ENCODE measurements at places on chromosomes 12 and 14.

- no peak for DNase-seq
Observed at GRCh38 chr14:55624913-55625312, 44.9 kb downstream of the KTN1 start.

DNA sequence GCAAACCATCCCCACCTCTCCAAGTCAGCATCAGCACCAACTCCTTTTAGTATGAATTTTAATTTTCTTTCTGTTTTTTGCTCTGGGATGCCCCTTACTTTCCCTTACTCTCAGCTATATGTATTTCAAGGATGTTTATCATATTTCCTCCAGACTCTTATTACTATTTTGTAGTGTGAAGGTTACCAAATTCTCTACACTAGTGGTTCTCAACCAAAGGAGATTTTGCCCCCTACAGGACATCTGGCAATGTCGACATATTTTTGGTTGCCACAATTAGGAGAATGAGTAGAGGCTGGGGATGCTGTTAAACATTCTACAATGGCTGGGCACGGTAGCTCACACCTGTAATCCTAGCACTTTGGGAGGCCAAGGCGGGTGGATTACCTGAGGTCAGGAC is 29.1 kb upstream of the SOS2 start:
- no peak for DNase-seq

DNA sequence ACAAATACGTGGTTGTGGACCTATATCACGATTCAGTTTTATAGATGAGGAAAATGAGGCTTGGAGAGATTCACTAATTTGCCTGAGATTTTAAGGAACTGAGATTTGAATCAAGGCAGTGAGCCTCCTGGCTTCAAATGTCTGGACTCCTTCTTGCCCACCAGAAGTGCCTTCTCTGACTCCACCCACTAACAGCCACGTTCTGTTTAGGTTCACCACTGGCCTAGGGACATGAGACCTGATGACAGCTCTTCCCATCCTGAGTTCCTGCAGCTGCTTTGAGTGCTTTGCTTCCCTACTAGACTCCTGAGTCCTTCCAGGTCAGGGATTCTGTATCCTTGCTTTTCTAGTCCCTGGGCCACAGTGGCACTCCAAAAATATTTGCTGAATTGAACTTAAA is 57.1 kb downstream of the PLBD1 start:
- DNase-seq, result no peak

DNA sequence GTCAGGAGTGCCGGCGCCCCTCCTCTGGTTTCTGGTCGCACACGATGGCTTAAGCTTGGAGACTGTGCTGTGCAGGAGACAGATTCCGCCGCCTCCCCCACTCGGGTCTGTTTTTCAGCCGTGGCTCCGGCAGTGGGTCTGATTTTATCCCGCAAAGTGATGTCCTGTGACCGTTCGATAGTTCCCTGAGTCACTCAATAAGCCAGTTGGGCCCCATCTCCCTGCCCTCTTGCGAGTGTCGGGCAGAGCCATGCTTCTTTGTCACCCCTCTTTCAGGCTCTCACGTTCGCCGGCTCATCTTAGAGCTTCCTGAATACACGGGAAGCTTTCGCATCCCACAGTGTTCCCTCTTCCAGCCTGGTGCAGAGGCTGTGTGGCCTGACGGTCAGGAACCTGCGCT is 127.8 kb upstream of the RFLNA start:
- no peak for DNase-seq

- DNase-seq, result no peak
Observed at GRCh38 chr12:126704609-126705008, 1562.4 kb upstream of the TMEM132C start.

DNA sequence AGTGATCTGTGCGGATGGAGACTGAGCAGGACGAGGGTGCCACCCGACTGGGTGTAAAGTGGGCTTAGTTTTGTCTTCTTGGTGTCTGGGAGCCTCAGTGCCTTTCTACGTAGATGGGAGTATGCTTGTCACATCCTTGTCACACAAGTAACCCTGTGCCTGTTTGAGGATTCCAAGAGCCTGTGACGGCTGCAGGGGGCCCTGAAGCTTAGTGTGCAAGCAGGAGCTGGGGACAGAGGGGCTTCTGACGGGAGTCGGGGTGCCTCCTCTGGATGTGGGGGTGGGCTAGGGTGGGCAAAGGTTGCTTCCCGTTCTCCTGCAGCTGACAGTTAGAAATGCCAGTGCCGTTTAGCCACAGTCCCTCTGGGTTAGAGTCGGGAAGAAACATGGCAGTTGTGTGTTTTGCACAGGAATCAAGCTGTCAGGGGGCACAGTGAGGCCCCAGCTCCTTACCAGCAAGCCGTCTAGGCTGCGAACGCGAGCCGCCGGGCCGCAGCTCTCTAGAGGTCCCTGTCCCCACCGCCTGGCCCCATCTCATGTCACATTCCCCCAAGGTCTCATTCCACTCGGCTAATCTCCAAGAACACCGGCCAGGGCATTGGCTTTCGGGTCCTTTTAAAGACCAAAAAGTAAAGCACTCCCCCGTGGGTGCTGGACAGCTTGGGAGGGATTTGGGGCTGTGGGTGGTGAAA is 7.0 kb downstream of the RTL1 start:
- DNase-seq, result no peak

DNA sequence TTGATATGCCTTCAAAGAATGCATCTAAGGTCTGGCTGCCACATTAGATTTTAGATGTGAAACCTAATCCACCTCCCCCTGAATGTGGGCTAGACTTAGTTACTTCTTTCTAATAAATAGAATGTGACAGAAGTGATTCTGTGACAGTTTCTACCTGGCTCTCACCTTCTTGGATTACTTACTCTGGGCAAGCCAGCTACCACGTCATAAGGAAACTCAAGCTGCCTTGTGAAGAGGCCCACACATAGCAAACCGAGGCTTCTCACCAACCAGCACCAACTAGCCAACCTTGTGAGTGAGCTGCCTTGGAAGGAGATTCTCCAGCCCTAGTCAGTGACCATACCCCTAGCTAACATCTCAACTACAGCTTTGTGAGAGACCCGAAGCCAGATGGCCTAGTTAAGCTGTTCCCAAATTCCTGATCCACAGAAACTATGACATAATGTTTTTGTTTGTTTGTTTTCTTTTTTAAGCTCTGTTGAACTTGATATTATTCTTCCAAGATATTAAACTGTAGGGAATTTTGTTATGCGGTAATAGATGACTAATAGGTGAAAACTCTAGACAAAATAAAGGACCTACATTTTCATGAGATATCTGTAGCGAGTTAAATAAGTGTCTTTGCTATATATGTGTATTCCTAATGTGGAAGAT is 6.2 kb downstream of the GPR19 start:
- DNase-seq, result no peak

GRCh38 chr12:120327593-120327992 is at the start of gene PLA2G1B:
Gene PLA2G1B (minus strand): TSS chr12:120327779. CDS start chr12:120327753, 26 bp downstream.
- no peak for DNase-seq

DNA sequence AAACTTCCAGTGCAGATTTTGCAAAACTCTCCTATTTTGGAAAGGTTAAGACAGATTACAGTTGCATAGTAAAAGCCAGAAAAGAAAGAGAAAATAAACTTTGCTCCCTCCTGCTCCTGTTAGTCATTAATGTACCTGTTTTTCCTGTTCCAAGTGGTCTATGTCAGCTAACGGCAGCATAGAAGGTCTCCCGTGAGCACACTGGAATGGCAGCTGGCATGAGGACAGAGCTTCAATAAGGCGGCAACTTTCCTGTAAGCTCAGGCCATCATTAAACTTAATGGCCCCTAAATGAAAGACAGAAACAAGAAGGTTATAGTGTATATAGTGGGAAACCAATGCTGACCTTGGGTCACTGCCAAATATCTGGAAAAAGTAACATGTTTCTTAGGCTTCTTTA is 16.0 kb downstream of the EIF2B2 start:
- DNase-seq, result no peak

Data from stimulated activated CD4-positive, alpha-beta T cell treated with anti-CD3 and anti-CD28 coated beads, Interleukin-1b, Interleukin-23, amount 100 ng/mL, for 1 hour (primary cell).